ENCODE measurements at places on chromosomes 1 and 21.

DNA sequence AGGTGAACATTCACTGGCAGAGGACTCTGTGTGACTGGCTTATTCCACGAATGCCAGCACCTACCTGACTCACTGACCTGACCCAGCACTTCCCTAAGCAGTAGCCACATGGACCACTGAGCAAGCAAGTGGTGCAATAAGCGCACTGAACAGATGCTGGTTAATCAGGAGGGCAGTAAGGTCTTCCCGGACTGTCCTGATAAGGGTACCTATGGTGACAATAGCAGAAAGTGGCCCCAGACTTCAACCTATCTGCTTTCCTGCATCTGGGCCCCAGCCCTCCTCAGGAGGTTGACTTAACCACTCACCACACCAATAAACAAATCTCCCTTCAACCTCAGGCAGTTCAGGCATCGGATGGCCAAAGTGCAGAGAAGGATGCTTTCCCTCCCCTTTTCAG is 65.7 kb downstream of the SETD4 start:
- DNase-seq, result no peak

GRCh38 chr1:186304982-186305949 is 69.8 kb downstream of the TPR start:
- DNase-seq, result peak; percentile 49

DNA sequence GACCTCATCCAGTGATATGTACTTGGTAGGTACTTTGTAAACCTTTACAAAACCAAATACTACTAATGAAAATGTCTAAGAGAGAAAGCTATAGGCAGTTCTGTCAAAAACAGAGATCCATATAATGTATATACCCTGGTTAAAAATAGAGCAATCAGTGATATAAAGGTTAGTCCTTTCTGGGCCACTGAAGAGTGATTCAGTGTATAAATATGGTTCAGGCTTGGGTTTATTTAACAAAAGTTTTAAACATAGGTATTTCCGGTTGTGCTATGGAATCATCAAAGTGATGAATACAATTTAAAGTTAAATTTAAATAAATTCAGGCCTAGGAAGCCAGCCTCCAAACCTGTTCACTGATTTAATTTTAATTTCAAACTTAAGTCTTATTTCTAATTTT is 108.4 kb upstream of the DMRTA2 start:
- no peak for DNase-seq

- no peak for DNase-seq
Measured at GRCh38 chr1:162003830-162004215, 19.8 kb downstream of the OLFML2B start.

DNA sequence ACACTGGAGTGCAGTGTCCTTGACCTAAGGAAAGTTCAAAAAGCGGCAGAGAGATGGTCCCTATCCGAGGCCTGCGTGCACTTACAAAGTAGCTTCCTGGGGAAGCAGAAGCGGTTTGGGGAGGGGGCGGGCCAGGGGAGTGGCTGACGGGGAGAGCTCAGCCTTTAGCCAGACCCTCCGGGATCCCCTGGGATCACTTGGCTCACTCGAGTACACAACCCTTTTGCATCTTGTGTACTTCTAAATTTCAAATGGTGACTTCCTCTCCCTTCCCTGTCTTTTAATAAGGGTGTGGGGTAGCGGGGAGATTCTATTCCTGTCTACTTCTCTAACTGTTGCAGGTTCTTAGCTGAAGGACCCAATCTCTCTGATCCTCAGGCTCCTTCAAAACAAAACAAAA is 18.1 kb upstream of the SNX27 start:
- no peak for DNase-seq

DNA sequence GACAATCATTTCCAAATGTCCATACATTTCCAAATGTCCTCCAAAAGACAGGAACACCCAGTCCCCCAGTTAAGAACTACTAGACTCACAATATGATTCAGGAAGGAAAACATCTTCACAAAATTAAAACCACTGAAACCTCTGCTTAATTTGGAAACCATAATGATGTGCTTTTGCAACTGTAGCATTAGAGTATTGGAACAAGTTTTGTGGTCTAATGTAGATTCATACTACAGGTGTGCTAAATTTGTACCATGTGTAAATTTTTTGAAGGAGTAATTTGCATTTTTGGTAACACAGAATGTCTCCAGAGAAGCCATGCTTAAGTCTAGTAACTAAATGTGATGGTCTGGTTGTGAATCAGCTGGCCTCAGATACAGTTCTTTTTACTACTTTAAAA is 129.6 kb downstream of the DPYD start:
- DNase-seq, result peak; percentile 26

GRCh38 chr1:110187139-110187890 is 22.8 kb upstream of the KCNC4 start:
- no peak for DNase-seq

GRCh38 chr1:230010603-230011332 is 56.3 kb upstream of the GALNT2 start:
- no peak for DNase-seq

- peak; percentile 54 for DNase-seq
Measured at GRCh38 chr1:248841702-248842395, 3.8 kb downstream of the ZNF672 start.

DNA sequence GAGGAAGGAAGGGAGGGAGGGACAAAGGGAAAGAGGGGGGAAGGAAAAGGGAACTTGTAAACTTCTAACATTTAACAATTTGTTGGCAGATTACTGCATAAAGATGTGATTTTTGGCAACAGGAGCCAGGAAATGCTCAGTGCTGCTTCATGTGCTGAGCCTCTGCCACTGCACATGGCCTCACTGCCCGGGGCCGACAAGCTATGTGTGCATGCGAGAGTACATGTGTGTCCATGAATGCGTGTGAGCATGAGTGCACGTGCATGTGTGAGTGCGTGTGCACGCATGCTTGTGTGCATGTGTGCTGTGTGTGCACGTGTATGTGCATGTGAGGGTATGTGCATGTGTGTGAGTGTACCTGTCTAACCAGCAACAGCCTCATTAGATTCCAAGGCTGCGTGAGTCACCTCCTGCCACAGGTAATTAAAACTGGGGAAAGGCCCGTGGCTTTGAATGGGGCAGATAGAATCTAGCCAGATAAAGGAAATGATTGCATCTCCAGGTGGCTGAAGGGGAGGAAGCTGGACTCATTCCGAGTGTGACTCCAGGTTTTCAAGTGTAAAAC is 41.4 kb upstream of the TSPEAR start:
- no peak for DNase-seq

Measured in GM12865 (cell line).